Esophagus muscularis mucosa (tissue), 4 donors: ENCODE measurements at places on chromosomes 2 and 18.

DNA sequence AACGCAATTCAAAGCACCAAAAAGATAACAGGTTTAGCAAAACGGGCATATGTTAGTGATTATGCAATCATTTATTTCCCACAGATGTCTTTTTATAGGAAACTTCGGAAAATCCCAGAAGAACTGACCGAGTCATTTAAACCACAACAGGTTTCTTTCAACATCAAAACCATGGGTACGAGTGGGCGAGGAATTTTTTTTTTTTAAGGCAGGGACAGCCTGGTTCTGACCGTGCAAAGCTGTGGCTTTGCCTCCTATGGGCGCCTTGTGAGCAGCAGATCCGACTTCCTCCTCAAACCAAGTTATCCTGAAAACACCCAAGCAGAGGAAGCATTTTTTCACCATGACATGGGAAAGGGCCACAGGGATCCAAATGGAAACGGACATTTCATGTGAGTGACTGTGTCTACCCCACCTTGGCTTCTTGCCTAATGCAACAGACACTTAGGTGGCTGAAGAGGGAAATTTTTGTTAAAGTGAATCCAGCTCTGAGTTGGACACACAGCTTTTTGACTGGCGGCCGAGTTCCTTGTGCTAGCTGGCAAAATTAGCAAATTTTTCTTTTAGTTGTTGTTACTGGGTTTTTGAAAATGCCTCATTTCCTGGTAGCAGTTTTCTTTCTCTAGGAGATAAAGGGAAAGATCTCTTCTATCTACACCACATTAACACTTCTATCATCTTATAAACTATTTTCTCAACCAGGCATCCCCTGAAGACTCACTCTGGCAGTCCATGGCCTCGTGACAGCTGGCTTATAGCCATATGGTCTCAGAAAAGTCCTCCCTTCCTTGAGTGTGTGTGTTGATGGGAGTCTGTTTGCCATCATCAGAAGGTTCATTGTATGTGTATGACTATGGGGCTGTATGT, 487.4 kb upstream of the ZEB2 start:
- DNase-seq: no peak

- DNase-seq: no peak
Measured at GRCh38 chr2:234146087-234146826, 95.8 kb downstream of the SPP2 start.

DNA sequence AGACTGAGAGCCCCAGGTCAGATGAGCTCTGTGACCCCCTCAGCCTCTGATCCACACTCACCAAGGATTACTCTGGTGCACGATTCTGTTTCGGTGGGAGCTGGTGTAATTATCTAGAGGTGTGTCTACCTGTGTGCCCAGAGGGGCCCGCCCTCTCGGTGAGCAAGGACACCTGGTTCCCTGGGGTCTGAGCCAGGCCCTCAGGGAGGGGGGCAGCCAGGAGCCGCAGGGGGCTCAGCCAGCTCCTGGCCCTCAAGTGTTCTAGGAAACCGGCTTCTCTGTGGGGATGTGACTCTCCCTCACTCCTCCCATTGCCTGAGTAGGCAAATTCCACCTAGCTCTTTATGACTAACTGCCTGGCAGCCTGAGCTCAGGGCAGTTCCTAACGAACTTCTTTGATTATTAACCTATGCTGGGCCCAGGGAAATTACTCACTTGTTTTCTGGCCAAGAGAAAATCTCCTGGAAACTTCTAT, 17.4 kb downstream of the AGAP1 start:
- DNase-seq: no peak

DNA sequence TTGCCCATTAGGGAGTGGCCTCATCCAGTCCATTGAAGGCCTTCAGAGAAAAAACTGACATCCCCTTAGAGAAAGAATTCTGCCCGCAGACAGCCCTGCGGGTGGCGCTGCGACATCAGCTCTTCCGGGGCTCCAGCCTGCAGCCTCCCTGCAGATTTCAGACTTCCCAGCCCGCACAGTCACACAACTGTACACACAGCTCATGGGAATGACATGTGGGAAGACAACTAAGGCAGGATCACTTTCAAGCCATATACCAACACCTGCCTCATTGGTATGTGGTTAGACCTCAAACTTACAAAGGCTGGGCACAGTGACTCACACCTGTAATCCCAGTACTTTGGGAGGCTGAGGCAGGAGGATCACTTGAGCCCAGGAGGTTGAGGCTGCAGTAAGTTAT, 24.8 kb upstream of the TUBB6 start:
- DNase-seq: no peak

DNA sequence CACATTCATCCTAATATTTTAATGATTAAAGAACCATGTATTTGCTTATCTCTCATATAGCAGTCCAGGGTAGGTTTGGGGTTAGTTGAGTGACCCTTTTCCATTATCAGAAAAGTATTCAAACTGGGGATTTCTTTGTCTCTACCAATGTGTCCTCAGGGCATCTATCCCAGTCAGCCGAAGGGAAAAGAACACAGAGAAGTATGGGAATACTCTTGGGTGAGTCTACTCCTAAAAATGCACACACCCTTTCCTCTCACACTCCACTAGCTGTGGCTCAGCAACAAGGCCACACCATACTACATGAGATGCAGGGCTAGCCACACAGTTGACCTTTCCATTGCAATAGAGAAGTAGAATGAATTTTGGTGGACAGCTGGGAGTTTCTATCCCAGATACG, 114.3 kb downstream of the NXPH2 start:
- no peak for DNase-seq

DNA sequence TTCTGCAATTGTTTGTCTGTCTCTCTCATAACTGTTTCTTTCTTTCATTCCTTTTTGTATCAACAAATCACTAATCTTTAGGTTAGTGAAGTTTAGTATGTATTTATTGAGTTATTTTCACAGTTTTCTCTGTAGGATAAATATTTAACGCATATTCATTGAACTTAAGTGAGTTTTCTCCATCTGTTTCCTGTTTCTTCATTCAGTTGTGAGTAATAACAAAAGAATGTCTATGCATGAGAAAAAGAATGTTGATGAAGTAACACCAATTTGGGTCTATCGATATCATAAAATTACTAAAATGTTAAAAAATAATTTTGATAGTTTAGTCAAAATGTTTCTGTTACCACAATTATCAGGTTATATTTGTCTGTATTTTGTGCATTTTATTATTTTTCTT, 948.0 kb downstream of the DSC3 start:
- DNase-seq: no peak

- DNase-seq: no peak
Measured at GRCh38 chr2:188369365-188369764, 77.7 kb downstream of the GULP1 start.

DNA sequence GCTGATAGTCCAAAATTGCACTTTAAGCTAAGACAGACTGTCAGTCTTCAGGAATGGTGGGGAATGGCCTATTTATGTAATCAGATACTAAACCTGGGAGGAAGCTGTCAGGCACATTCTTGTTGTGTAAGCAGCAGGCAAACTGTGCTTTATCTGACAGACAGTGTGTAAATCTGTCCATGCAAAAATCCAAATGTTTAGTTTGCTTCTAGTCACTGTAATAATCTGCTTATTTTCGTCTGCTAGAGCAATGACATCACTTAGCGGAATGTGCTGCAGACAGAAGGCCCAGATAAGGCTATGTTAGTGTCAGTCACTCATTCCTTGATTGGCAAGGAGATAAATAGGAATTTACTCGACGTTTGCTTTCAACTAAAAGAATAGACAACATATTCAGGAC, 263.5 kb downstream of the ZNF407 start:
- DNase-seq: no peak

GRCh38 chr2:42101206-42102023, 53.6 kb downstream of the PKDCC start:
- DNase-seq: no peak

- no peak for DNase-seq
Measured at GRCh38 chr2:207215308-207215707, 49.6 kb upstream of the KLF7 start.

DNA sequence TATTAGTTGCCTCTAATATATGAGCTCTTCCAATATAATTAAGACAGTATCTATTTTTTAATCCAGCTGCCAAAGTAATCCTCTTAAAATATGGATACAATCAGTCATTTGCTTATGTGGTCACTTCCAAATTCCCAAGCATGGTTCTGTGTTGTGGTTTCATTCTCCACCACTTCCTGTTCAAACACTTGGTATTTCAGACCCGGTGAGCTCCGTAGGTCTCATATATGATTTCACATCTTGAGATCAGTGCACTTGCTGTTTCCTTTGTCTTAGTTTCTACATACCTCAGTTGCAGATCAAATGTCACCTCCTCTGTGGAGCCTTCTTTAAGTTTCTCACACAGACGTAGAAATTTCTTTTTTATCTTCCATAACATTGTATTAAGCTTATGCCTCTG, 254.2 kb downstream of the KCNS3 start:
- DNase-seq: no peak
